ENCODE measurements at places on chromosomes 1 and 21.

DNA sequence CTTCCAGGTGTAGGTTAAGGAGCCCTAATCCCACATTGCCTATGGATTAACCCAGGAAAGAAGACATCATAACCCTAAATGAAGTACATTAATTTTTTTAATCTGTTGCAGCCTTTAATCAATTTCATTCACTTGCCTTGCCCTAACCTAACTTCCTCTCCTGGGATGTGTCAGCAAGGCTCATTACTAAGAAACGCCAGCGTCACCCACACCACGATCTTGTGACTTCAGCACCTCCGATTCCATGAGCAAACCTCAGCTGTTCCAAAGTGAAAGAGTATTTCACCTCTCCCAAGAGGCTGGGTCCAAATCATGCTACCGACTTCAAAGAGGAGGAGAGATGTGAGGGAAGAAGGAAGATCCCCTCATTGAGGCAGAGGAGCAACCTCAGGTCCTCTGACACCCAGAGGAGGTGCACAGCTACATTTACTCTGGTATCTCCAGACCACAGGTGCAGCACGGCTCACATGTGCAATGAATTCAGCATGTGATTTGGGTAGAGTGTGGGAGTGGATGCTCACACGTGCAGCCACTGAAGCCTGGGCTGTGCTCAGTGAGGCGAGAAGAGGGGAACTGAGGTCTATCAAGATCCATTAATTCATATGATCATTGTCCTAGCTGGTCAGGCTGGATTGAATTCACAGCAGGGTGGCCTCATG is 134.1 kb downstream of the SLC30A10 start:
- no peak for DNase-seq

GRCh38 chr1:112689842-112690237 is 15.4 kb downstream of the MOV10 start:
- DNase-seq: no peak

- no peak for DNase-seq
Measured at GRCh38 chr1:51156752-51157151, 54.7 kb downstream of the C1orf185 start.

GRCh38 chr1:213994888-213995287 is 7.1 kb downstream of the PROX1 start:
- DNase-seq: no peak

GRCh38 chr21:32653326-32653901 is 41.2 kb upstream of the CFAP298 start:
- DNase-seq: peak; percentile 46

GRCh38 chr21:45461369-45461750 is 56.4 kb downstream of the COL18A1 start:
- no peak for DNase-seq

GRCh38 chr1:22350171-22350923 is 101.3 kb upstream of the ZBTB40 start:
- no peak for DNase-seq

Data from AML-193 (cell line).